ENCODE measurements at places on chromosomes 4 and X.

DNA sequence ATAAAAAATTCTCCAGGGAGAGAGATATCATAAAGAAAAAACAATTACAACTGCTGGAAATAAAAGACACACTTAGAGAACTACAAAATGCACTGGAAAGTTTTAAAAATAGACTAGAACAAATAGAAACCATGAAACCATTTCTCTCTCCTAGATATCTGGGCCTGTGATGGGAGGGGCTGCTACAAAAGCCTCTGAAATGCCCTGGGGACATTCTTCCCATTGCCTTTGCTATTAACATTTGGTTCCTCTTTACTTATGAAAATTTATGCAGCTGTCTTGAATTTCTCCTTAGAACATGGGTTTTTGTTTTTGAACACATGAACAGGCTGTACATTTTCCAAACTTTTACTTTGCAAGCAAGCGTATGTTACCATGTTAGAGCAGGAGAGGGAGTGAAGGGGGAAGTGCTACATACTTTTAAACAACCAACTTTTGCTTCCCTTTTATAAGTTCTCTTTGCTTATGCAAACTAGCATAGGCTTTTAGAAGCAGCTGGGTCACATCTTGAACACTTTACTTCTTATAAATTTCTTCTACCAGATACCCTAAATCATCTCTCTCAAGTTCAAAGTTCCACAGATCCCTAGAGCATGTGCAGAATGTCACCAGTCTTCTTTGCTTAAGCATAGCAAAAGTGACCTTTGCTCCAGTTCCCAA is 47.9 kb upstream of the PACRGL start:
- DNase-seq = no peak

- DNase-seq = no peak
Observed at GRCh38 chrX:7153231-7153630, 5.3 kb upstream of the PUDP start.

- DNase-seq = peak; percentile 4
Observed at GRCh38 chr4:154082760-154083535, 294.1 kb upstream of the SFRP2 start.

- DNase-seq = no peak
Observed at GRCh38 chr4:109435635-109436034, 2.0 kb downstream of the SEC24B start.

GRCh38 chr4:186832906-186833305 is 109.2 kb upstream of the FAT1 start:
- no peak for DNase-seq

- no peak for DNase-seq
Observed at GRCh38 chr4:184929476-184929875, 88.8 kb upstream of the HELT start.

GRCh38 chr4:176800891-176801534 is 8.3 kb upstream of the VEGFC start:
- no peak for DNase-seq

- DNase-seq = no peak
Observed at GRCh38 chr4:153785910-153786721, 2.8 kb downstream of the SFRP2 start.

DNA sequence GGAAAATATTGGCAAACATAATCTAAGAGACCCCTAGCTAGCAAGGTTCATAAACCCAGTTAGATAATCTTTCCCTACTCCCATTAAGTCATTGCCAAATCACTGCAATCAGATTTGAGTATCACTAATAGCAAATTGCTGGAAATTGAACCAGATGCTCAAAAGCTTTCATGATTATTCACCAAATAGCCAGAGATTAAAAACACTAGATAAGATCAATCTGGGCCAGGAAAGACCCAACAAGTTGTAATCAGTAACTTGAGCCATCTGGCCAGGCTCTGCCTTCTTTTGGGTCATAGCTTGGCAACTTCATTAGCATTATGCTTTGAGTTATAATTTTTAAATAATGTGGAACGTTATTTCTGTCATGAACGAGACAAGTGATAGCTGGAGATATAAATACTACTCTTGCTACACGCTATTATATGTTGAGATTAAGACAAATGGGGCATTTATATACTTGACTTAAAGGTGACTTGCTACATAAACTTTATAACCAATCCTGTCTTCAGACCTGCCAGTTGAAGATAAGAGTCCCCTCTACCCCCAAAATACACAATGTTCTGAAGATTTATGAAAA is 196.6 kb upstream of the EDNRA start:
- DNase-seq = no peak

DNA sequence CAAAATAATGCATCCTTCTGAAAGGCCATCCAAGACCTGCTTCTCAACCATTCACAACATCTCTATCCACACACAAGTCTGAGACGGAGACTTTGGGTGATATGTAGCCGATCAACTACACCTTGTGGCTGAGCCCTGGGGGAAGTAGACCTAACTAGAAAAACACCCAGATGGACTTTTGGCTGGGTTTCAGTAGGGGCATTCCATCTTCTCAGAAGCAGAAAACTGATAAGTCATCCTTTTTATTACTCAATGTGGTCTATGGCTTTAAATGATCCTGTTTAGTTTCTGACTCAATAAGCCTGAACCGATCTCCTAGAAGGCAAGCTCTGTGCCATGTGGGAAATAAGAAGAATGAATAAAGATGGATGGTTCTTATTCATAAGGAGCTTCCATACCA is 82.5 kb upstream of the AFF2 start:
- DNase-seq = peak; percentile 2

DNA sequence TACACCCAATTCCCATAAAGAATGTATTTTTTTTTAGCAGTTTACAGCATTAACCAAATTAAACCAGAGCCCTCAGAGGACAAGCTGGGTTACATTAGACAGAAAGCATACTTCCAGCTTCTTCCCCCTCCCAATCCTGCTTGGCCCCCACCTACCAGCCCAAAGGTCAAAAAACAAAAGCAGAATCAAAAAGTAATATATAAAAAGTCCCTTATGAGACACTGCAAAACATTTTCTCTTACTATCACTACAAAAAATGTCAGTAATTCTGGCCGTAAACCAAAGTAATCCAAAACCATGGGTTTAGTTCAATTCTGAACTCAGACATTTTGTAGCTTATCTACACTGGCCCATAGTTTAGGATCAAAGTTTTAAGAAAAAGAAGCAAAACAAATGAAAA is 38.0 kb downstream of the APBB2 start:
- DNase-seq = no peak

DNA sequence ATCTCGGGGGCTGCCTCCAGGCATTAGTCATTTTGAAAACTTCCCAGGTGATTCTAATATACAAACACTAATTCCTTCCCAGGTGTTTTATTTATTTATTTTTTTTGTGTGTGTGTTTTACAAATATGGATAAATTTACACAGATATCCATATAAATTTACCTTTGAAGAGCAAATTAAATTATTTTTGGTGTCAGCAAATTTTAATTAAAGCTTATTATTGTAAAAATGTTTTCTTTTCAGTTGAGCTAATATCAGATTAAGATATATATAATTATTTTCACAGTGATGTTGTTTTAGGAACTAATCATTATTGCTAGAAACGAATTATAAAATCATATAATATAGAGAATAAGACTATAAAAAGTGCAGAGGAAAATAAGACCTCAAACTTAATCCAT is 62.0 kb upstream of the FREM3 start:
- no peak for DNase-seq

- no peak for DNase-seq
Observed at GRCh38 chr4:95360906-95361695, 187.7 kb downstream of the UNC5C start.

DNA sequence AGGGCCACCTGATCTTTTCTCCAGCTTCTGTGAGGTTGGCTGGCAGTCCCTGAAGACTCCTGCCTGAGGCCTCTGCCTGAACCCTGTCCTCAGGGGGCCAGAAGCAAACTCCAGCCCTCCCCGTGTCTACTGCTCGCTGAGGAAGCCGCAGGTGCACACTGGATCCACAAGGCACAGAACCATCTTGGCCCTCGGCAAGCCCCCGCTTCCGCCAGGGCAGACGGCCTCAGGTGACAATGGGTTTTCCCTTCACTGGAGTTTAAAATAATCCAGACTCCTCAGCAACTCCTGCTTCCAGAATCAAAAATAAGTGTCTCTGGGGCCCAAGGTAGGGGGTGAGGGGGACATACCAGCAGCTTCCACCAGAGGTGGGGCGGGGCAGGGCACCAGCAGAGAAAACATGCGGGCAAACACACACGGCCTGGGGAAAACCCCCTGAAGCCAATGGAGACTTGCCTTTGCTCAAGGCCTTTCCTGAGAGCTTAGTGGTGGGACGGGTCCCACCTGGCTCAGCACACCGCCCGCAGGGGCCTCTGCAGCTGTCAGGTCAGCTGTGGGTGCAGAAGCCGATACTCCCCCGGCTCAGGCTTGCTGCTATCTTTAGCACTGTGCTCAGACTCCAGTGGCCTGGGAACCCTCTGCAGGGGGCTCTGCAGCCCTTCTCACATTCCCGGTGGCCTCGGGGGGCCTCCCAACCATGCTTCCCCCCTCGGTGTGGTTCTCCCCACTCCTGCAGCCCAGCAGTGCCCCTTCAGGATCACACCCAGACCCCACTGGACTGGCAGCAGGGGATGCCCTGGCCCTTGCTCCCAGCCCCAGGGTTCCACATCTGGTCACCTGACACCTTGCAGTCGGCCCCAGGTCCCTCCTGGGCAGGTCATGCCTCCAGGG is 1.9 kb downstream of the MYL5 start:
- no peak for DNase-seq

Data from activated T-cell treated with anti-CD3 and anti-CD28 coated beads, Interleukin-2, amount 50 U/mL, for 72 hours (primary cell).